ENCODE measurements at places on chromosomes 6 and 20. TPM values are rescaled to one million over a fixed set of nuclear protein-coding genes. Genes with fewer than 3 reads are reported as not detected.

CD24 gene
- total RNA-seq = 186 TPM

DNA sequence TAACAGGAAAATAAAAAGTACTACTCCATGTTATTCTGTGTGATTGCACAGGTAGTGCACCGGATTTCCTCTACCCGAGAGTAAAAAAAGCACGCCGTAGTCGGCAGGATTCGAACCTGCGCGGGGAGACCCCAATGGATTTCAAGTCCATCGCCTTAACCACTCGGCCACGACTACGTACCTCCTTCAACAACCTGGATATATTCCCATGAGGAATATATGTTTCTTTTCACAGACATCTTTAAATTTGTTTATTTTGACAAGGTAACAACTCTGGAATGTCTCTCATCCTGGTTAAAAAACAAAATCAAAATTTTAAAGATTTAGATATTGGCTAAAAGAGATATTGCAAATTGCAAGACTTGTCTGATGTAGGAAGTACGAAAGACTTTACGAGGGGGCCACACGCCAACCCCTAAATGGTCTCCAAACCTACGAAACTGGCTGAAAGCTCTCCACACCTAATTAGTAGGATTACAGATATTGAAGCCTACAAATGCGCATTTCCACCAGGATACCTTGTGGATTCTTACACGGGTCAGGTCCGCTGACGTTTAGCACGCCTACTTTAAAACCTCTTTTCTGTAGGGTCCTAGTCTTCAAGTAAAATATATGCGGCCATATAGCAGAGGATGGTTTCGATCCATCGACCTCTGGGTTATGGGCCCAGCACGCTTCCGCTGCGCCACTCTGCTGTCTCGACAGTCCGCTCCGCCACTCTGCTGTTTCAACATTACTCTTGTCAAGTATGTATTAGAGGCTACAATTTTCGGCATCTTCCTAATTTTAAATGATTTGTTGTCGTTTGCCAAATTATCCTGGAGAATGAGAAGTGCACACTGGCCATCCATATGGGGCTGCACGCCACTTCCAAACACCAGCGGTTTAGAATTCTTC lies 52.2 kb upstream of the BTN3A2 start:
- DNase-seq = no peak

DNA sequence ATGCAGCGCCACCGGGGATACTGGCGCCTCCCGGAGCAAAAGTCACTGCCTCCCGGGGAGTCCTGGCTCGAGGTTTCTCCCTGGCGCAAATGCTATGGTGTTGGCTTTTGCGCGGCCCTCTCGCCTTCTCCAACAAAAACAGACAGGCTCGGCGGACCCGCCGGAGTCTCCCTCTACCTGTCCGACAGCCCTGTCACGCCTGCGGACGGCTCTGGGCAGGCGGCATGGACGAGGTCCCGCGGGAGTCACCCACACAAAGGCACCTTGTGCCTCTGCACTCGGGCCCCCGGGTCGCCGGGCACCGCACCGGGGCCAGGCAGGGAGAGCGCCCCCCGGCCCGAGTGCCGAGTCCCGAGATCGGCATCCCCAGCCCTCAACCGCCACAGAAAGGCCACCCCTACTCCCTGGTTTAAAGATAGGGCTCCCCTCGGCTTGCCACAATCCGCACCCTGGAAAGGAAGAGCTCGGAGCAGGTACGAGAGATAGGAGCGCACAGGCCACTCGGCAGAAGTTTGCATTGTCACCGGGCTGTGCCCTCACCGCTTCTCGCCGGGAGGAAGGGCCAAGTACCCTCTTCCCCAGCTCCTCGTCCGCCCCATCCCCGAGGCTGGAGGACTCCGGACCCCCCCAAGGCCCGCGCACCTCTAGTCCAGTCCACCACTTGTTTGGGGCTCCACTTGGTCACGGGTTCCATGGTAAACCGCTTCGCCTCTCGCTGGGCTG lies 903 bp downstream of the CNKSR3 start:
- peak; percentile 64 for DNase-seq

VNN1 gene
- total RNA-seq = 0.83 TPM

ZNF318 gene
- 35.5 TPM for total RNA-seq

ASIP gene
- not detected for total RNA-seq

IRAK1BP1 gene
- 3.4 TPM for total RNA-seq

MYLK2 gene
- total RNA-seq = not detected

PDYN gene
- not detected for total RNA-seq

KCNG1 gene
- total RNA-seq = 1.2 TPM

GRCh38 chr6:166624275-166624674 lies 2.8 kb downstream of the RPS6KA2 start:
- no peak for DNase-seq

Measured in suprapubic skin (tissue), 4 donors.